OCI-M1 (cell line): ENCODE measurements at places on chromosomes 16 and 17.
A peak's percentile ranks its signal among the peaks of the same experiment; 100 is the strongest.

DNA sequence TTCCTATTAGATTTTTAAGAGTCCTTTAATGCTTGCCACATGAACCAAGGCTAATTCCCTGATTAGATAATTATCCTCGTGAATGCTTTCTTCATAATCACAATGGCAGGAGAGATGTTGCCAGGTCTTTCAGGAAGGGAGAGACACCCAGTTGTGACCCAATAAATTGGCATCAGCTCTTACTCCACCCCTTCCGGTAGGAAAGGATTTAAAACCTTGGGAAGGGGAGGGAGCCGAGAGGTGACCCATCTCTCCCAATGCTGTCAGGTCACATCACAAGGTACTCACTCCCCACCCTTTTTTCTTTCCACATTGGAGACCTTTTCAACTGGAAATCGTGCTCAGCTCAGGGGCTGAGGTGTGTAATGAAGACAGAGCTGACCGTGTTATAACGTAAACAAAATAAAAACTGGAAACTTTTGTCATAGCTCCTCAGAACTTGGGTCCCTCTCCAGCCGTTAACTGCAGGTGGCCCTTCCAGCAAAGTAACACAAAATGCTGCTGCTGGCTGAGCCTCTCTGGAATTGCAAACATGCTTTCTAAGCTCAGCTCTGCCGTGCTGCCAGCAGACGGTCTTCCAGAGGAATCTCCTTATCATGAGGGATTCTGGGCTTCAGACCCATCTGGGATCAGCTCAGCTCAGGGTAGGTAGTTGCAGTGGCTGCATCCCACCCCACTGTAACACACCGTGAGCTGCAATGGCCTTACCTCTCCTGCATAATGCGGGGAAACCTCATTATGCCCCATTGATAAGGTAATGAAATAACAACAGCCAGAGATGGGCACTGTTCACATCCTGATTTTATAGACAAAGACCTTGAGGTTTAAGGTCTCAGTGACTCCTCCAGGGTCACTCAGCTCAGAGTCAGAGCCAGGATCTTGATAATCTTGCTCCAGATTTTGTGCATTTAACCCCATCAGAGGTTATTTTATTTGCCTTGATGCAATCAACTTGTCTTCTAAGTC, 15.6 kb downstream of the TMEM100 start:
- no peak for DNase-seq

DNA sequence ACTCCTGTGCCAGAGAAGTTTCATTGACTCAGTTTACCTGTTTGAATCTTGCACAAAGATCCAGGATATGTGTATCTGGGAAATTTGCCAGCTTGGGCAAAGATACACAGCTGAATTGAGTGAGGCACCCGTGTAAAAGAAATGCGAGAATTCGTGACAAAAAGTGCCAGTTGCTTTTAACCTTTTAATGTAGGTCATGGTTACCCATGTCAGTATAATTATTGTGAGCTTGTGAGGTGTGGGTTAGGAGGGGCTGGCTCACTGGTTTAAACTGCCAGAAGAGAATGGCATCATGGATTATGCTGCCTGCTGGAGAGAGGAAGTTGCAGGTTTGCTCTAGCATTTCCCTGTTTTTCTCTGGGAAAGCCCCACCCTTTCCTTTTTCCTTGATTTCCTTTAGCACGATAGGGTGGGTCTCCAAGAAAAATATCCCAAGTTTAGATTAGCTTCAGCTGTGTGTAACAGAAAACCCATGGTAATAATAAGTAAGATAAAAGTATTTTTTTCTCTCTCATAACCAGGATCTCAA, 24.8 kb upstream of the NDRG4 start:
- no peak for DNase-seq

GRCh38 chr17:56523042-56523441, 70.5 kb upstream of the NOG start:
- DNase-seq: no peak

DNA sequence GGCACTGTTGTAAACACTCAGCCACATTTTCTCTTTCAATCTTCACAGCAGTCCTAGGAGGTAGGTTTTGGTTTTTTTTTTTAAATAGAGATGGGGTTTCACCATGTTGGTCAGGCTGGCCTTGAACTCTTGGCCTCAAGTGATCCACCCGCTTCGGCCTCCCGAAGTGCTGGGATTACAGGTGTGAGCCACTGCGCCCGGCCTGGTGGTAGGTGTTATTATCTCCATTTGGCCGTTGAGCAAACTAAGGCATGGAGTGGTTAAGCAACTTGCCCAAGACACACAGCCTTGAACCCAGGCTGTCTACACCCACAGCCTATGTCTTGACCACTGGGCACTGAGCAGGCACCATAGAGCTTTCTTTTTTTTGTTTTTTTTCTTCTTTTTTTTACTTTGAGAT, 8.6 kb downstream of the SGCA start:
- DNase-seq: no peak

GRCh38 chr17:37761059-37761458, 16.2 kb upstream of the HNF1B start:
- no peak for DNase-seq

GRCh38 chr17:62703776-62704380, 76.4 kb downstream of the MRC2 start:
- peak; percentile 74 for DNase-seq
